ENCODE measurements at places on chromosomes 5 and 9. TPM values are rescaled to one million over a fixed set of nuclear protein-coding genes. Genes with fewer than 3 reads are reported as not detected.

DNA sequence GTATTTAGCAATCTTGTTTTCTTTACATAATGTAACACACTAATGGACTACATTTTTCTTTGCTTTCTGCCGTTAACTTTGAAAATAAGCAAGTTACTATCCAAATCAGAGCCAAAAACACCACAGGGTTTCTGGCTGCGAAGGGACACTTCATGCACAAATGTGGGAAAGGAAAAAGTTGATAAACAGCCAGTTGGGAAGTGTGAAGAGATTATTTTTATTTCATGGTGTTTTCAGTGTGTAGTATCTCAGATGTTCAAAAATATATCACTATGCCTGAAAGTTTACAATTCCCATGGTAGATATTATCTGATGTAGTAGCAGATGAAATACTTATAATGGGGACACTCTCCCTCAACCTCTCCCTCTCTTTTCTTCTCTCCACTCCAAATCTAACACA, 135.3 kb downstream of the CETN3 start:
- DNase-seq: no peak

DNA sequence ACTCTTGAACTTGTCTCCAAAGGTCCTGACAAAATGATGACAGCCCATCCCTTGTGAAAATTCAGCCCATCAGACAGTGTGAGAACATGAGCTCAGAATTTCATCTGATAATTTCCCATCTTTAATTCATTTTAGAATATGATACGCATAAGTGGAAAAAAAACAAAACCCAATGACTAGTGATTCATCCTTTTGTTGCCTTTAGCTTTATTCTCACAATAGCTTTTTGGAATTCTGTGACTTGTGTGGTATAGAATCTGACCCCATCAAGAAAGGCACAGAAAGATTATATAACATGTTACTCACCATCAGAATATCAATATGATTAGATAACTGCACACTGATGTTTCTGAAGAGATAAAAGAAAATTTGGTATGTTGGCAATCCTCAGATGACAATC, 16.1 kb upstream of the TMED7 start:
- no peak for DNase-seq

DNA sequence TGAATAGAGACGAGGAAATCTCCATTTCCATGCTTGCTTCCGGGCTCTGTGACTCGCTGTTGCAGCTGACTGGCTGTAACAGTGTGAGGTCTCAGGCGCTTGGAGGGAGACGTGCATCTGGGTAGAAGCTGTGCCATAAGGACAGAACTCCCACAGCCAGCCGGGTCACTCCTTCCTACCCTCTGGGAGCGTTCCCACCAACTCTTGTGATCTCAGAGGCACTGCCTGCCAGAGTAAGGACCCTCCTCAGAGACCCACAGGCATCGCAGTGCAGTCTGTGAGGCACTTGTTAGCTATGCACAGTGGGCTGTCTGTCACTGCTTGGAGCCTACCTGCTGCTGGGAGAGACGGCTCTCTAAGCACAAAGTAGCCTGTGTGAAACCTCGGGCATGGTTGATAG, 203.4 kb upstream of the SEMA6A start:
- DNase-seq: no peak

Gene INIP
- 23.2 TPM for total RNA-seq

- no peak for DNase-seq
Observed at GRCh38 chr9:81579381-81579780, 110.0 kb downstream of the TLE1 start.

GRCh38 chr5:36177715-36178523, 26.0 kb downstream of the SKP2 start:
- no peak for DNase-seq

GRCh38 chr5:60382716-60383115, 317.2 kb downstream of the DEPDC1B start:
- peak; percentile 14 for DNase-seq

DNA sequence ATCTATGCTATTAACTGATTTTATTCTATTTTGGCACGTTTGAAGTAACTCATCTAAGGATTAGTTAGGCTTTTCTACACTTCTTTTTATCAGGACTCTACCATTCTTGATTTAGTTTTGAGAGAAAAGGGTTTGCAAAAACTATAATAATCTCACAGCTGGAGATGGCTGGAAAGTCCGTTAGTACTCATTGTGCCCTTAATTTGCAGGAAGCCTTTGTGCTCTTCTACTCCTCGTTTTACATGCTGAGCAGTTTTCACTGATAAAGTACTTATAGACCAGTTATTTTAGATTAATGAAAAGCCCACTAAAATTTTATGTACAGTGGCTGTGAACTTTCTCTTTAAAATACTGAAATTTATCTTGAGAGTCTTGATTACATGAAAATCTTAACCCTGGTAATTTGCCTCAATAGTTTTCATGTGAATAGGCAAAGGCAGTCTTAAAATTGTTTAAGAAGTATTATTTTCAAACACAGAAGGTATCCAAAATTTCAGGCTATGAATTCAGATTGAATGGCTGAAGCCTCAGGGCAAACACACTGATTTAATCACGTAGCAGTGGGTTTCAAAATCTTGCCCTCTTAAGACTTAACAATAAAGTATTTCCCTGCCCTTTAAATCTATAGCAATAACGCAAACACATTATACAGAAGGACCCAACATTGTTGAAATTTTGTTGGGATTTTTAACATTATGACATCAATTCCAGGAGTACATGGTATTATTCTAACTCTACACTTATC, 18.6 kb downstream of the MLLT3 start:
- DNase-seq: no peak

Gene JAKMIP2
- total RNA-seq: not detected

Gene FIBCD1
- total RNA-seq: 1.5 TPM

Gene ADAMTS12
- 1.2 TPM for total RNA-seq

GRCh38 chr5:154648706-154649105, 106.5 kb upstream of the LARP1 start:
- DNase-seq: no peak
